ENCODE measurements at places on chromosomes 4 and X.

DNA sequence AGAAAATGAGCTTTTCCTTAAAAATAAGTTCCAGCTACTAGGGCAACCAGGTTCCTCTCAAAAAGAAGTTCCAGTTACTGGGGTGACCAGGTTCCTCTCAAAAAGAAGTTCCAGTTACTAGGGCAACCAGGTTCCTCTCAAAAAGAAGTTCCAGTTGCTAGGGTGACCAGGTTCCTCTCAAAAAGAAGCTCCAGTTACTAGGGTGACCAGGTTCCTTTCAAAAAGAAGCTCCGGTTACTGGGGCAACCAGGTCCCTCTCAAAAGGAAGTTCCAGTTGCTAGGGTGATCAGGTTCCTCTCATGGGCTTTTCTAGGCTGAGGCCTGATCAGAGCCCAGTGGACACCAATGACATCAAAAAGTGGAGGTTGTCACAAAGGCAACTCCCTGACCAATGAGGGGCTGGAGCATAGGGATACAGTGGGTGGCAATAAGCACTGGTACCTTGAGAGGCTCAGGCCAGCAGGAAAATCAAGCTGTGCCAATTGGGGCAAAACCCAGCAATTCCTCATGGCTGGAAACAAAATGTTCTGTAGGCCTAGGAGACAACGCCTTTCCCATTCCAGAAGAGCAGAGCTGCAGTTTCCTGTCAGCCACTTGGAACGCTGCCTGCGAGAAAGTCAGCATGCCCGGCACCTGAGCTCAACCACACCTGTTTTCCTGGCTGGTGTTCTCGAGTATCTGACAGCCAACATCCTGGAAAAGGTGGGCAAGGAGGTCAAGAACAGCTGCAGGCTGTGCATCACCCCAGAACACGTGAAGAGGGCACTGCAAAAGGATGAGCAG, 12.3 kb upstream of the SYTL5 start:
- ATAC-seq: peak; percentile 59

GRCh38 chr4:113467581-113467980, 294.0 kb downstream of the CAMK2D start:
- ATAC-seq: no peak

DNA sequence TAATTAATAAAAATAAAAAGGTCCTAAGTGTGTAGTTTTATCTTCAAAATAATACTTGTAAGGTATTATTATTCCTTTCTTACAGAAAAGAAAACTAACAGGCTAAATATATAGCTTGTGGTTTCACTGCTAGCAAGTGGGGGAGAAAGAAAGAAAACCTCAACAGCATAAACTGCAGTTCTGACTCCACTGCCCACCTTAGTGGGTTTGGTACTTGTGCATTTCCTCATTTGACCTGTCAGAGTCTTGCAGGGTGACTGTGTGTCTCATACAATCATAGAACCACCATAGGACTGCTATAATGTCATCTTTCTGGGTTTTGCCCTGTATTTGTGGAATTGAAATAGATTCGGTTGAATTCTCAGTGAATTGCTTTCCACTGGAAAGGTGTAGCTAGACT, 94.7 kb upstream of the PUDP start:
- no peak for ATAC-seq

GRCh38 chr4:16857425-16857824, 41.0 kb downstream of the LDB2 start:
- no peak for ATAC-seq

DNA sequence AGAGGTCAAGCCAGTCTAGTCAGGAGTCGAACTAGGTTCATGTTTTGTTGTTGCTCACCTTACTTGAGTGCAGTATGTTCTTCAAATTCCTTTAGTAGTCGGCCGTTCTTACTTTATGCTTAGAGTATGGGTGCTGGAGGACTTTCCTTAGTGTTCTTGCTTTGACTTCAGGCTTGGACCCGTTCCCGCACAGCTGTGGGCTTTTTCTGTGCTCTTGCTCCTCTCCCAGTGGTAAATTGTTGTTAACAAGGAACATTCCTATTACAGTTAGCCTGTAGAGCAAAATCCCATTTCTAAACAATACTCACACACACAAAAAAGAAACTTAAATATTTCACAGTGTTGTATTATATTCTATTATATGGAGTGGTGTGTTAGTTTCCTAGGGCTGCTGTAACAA, 113.5 kb downstream of the RAP1GDS1 start:
- ATAC-seq: no peak

- ATAC-seq: peak; percentile 80
Measured at GRCh38 chr4:73258686-73259570, at the start of gene ANKRD17. Gene ANKRD17, minus strand, starts transcription at chr4:73258798. Its CDS starts 130 bp downstream, at chr4:73258668.

DNA sequence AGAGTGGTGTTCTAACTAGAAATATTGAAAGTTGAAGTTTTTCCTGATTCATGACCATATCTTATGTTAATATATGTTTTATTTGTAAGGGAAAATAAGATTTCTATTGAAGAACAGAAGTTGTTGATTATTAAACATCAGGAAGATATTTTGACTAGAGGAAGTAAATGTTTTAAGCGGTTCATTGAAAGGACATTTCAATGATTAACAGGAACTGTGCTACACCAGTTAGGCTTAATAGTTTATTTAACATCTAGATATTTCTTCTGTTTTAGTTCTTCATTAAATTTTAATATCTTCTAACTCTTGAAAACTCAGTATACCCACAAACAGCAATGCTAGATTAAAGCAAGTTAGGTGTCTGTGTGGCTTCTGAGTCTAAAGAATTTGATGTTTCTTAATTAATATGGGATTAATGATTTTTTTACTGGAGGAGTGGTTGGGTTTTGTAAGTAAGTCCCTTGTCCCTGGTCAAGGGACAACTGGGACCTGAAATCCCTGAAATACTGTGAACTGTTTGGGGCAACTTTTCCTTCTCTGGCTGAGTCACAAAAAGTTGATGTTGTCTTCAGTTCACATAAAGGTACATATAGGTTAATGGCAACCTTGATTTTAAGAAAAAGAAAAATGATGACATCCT, 42.9 kb upstream of the CYP4V2 start:
- ATAC-seq: no peak

DNA sequence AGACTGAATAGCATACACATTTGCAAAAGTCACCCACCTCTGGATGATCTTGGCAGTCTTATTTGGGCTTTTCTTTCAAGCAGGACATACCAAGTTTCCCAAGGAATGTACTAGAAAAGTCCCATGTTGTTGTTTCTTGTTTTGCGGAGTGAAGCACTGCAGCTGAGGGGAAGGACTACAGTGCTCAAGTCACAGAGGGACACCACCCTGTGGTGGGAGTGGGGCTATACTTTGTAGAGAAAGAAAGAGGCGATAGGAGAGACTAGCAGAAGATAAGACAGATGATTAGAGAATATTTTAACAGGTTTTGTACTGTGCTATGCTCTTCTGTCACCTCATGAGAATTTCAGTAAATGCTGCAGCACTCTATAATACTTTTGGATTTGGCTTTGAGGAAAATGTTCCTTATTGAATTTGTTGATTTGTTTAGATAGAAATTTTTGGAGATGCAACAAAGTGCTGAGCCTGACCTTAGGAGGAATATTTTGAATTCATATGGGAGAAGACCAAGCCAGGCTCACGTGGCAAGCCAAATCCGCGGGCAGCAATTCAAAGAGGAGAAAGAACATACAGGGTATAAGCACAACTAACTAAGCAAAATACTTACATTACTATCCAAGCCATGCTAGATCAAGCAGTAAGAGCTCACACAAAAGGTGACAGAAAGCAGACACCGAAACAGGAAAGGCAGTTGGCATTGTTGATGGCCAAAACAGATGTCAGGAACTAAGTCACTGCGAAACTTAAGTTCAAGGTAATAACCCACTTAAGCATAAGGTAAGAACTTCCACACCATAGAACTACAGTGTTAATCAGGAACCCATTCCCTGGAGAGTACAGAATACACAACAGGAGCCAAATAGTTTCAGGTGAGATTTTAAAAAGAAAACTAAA, 280.3 kb upstream of the INTU start:
- no peak for ATAC-seq

GRCh38 chrX:66625525-66625924, 13.4 kb downstream of the EDA2R start:
- ATAC-seq: no peak

GRCh38 chr4:41887821-41888686, 47.2 kb upstream of the TMEM33 start:
- ATAC-seq: no peak

DNA sequence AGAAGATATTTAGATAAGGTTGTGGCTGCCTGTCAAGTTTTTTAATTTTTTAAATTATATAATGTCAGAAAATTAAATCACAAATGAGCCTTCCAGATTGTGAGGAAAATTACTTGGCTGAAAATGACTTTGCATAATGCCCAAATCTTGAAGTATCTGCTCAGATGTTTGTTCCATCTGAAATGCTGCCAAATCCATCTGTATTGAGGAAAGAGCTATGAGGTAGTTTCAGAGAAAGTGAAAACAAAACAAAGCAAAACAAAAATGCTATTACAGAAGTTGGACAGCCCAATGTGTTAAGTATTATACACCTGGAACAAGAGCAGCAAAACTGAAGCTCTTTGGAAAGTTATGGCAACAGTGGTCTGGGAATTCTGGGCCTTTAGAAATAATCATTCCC, 23.3 kb upstream of the GUCY1B1 start:
- ATAC-seq: no peak

DNA sequence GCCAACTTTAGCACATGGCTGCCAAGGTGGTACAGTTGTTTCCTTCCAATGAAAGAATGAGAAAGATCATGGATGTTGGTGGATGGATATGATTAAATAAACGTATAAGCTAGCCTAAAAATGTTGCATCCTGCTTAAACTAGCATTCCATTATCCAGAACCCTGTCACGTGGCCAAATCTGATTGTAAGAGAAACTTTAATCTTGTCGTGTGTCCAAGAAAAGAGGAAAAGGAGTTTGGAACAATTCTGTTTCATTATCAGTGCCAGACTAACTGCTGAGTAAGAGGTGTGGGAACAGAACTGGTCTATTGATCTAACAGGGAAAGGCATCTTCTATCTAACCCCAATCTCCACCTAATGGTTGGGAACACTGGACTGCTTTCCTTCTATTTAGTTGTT, 325.2 kb upstream of the BMP3 start:
- no peak for ATAC-seq
